ENCODE measurements at places on chromosomes 13 and 19.

GRCh38 chr19:1066251-1066747 is 668 bp upstream of the ARHGAP45 start:
- DNase-seq: no peak

DNA sequence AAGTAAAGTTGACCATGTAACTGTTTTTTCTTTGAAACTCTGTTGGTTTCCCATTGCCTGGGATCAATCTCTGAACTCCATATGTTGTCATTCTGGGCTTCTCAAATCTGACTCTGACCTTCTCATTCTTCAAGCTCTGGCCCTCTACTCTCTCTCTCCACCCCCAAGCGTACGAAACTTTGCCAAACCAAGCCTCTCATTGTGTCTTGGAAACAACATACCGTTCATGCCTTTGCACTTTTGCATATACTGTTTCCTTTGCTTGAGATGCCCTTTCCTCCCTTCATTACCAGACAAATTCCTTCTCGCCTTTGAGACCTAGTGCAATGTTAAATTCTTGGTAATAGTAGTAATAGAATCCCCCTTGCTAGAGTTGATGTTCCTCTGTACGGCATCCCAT is 113.7 kb downstream of the OLFM4 start:
- no peak for DNase-seq

DNA sequence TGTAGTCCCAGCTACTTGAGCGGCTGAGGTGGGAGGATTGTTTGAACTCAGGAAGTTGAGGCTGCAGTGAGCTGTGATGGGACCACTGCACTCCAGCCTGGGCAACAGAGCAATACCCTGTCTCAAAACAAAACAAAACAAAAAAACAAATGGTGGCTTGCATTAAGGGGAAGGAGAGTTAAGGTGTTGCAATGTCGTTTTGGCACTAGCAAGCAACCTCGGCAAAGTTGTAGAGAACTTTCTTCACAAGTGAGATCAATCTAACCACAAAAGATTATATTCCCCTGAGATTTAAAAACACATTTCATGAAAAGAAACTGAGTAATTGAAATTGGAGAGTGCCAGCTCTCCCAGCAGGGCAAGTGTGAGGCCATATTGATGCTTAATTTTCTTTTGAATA is 153.7 kb downstream of the KLF5 start:
- DNase-seq: no peak

DNA sequence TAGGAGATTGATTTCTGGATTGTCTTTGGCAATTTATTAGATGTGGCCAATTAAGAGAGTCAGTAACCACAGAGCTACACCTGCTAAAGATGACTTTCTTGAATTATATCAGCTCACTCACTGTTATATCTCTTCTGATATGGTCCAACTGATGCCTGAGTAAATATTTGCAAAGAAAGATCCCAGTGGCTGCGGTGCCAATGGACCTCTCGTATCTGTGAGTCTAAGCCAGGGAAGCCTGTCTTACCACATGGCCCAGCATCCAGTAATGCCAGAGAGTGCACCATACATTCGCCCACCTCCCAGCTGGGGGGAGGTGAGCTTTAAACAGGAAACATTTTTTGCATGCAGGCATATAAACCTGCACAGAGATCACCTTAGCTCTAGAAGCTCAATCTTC is 82.7 kb upstream of the SLC15A1 start:
- DNase-seq: no peak

GRCh38 chr13:98686270-98686669 is 66.2 kb downstream of the SLC15A1 start:
- DNase-seq: no peak

- DNase-seq: no peak
Measured at GRCh38 chr19:50739132-50739913, 16.2 kb downstream of the CLEC11A start.

- DNase-seq: no peak
Measured at GRCh38 chr13:37023871-37024270, 23.3 kb downstream of the EXOSC8 start.

- no peak for DNase-seq
Measured at GRCh38 chr13:76009267-76009890, 373.2 kb downstream of the LMO7 start.

GRCh38 chr19:28929006-28929405 is 283.9 kb downstream of the UQCRFS1 start:
- DNase-seq: no peak

DNA sequence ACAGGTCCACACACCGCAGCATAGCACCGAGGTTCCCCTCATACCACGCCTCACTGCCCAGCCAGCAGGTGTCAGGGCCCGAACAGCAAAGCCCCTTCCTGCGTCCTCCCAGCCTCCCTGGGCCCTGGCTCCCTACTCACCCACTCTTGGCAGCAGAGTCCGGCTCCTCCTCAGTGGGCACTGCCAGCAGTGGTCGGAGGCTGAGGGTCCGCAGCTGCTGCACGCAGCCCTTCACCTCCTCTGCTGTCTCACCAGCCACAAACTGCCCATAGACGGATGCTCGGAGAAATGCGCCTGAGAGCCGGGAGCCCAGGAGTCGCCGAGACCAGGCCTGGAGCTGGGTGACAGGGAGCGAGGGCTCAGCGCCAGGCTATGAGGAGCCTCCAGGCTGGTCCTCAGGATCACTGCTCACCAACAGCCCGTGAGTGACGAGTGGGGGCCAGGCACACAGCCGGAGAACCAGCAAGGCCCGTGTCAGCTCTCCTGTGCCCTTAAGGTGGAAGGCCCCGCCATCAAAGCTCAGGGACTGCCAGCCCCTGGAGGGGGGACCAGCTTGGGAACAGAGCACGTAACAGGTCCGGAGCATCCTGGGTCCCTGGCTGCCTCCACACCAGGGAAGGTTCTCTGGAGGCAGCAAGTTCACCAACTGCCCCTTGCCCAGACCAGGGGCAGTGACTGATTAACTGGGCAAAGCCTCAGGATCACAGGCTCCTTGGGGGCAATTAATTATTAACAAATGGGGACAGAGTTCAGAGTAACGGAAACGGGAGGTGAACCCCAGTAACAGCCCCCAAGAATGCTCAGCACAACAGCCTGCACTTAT is at the start of gene PRODH2:
TSS of gene PRODH2 (minus strand) at position 626 of the 823 bp plus-strand sequence. CDS start at position 586, 40 bp downstream.
- no peak for DNase-seq

DNA sequence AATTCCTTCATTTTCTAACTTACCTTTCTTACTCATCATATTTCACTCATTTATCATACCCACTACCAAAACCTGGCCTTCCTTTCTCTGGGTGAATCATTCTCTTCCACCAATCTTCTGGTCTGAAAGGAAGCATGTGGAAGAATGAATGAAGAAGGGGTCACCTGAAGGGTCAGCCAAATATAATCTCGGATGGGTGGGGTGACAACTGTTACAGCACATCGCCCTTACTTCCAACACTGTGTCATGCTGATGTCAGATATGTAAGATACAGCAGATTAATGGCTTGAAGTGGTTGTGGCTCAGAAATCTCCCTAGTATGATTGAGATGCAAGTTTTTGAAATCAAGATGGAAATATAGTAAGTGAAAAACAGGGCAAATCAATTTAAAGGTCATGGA is 401.7 kb upstream of the HTR2A start:
- DNase-seq: no peak

- no peak for DNase-seq
Measured at GRCh38 chr19:36160821-36161596, 8.8 kb upstream of the COX7A1 start.

- DNase-seq: no peak
Measured at GRCh38 chr13:21579754-21580316, 24.1 kb downstream of the MICU2 start.

DNA sequence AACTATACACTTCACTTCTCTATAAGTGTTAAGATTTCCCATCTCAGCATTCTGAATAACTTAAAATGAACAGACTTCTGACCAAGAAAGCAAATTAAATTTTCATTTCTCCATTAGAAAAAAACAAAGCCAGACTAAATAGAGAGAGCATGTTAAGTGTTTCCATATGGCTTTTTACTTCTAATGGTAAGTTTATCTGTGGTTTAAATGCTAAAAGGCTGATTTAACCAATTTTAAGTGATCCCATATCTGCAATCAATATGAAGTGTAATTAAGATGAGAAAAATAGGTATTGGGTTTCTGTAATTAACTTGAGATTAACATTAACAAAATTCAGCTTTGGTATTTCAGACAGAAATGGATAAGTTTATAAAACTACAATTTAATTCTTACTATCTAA is 107.8 kb downstream of the ELF1 start:
- no peak for DNase-seq

DNA sequence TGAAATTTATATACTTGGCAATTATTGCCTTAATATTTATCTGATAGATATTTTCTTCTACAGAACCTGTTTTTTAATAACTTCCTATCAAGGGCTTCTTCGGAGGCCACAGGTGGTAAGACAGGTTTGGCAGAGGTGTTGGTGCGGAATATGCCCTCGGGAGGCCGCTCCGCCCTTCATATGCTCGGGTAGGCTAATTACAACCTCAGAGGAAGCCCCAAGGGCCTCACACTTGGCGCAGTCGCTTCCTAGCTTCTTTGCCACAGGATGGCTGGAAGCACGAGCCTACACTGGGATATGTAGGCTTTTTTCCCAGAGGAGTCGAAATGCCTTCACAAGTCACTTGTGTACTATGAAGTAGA is 68.8 kb downstream of the LMO7 start:
- no peak for DNase-seq

DNA sequence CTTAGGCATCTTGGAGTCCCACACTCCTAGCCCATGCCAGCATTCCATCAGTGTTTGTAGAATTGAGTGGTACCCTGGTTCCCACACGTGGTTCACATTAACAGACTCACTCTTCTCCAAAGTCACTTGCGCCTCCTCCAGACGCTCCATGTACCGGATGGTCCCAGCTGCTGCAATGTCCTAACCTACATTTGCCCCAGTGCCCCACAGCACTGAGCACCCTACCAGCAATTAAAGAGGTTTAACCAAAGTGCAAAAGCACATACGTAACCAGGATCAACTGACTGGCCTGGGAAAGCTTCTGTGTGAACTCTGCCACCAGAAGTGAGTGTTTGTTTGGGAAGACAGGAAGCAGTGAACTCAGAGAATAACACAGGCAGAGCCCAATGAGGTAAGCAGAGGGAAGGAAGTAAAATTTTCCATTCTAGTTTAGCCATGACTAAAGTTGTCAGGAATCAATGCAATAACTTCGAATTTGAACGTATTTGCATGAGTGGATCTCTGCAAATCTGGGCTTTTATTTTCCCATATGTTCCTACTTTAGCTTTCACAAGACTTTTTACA is 7.3 kb upstream of the MEDAG start:
- DNase-seq: no peak

- no peak for DNase-seq
Measured at GRCh38 chr19:48368936-48369335, 4.8 kb downstream of the SYNGR4 start.

- DNase-seq: no peak
Measured at GRCh38 chr19:58560007-58560887, 1.8 kb upstream of the UBE2M start.

- peak; percentile 37 for DNase-seq
Measured at GRCh38 chr19:18167975-18168645, 5.5 kb upstream of the IFI30 start.

- no peak for DNase-seq
Measured at GRCh38 chr19:42487032-42487797, 41.1 kb downstream of the CEACAM1 start.

DNA sequence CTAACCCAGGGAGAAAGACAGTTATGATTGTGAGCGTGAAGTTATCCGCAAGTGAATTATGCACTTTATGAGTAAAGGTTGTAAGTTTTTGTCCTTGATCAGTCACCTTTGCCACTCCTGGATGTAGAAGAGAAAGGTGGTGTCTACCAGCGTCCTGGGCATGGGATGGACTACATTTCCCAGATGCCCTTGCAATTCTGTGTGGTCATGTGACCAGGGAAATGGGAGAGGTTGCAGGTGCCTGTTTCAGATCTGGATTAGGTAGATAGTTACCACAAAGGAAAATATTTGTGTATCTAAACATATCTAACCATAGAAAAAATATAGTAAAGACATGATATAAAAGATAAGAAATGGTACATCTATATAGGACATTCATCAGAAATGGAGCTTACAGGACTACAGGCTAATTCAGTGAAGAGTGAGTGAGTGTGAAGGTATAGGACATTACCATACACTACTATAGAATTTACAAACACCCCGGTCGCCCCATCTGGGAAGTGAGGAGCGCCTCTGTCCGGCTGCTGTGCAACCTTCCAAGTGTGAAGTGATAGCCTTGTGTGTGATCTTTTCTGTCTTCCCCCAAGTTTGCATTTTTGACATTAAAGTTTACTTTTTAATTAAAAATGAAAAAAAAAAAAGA is 51.6 kb upstream of the CACNA1A start:
- no peak for DNase-seq

GRCh38 chr13:48505012-48505411 is 27.9 kb downstream of the RCBTB2 start:
- no peak for DNase-seq

GRCh38 chr19:45762870-45763631 is 6.0 kb downstream of the SIX5 start:
- no peak for DNase-seq

DNA sequence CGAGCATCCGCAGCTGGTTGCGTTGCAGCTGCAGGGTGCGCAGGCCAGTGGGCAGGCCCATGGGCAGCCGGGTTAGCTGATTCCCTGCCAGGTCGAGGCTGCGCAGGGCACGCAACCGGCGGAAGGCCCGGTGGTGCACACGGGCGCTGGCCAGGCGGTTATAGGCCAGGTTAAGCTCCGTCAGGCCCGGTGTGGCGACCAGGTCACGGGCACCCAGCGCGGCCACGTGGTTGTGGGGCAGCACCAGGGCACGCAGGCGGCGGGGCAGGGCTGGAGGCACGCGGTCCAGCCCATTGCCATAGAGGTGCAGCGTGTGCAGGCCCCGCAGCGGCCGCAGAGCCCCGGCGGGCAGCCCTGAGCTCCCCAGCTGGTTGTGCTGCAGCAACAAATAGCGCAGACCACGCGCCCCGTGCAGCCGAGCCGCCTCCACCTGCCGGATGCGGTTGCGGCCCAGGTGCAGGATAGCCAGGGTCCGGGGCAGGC is 5.3 kb downstream of the PODNL1 start:
- no peak for DNase-seq

- no peak for DNase-seq
Measured at GRCh38 chr13:37484056-37484455, 114.5 kb downstream of the POSTN start.

- DNase-seq: no peak
Measured at GRCh38 chr19:35642798-35643254, 1.3 kb downstream of the ETV2 start.

DNA sequence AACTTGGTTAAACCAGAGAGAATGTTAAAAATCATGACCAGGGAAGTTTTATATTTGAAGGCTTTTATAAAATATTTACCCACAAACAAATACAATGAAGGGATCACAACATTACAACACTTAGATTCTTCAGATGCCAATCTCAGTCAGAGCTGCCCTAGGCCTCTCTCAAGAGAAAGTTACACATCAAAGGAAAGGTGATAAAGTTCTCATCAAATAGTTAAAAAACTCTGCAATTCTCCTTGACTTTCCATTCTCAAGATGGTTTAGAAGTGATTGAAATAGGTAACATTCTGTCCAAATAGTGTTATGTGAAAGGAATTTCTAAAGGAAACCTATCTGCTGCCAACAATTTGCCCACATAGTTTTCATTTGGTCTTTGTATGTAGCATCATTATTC is 1115.2 kb upstream of the MIR17HG start:
- DNase-seq: no peak

GRCh38 chr19:2387367-2388288 is 27.6 kb downstream of the TMPRSS9 start:
- no peak for DNase-seq

- DNase-seq: no peak
Measured at GRCh38 chr13:20397896-20398295, 127.8 kb downstream of the CRYL1 start.

- no peak for DNase-seq
Measured at GRCh38 chr19:44708940-44709339, 10.0 kb downstream of the CEACAM16 start.
